ENCODE measurements at places on chromosomes 7 and 10.

DNA sequence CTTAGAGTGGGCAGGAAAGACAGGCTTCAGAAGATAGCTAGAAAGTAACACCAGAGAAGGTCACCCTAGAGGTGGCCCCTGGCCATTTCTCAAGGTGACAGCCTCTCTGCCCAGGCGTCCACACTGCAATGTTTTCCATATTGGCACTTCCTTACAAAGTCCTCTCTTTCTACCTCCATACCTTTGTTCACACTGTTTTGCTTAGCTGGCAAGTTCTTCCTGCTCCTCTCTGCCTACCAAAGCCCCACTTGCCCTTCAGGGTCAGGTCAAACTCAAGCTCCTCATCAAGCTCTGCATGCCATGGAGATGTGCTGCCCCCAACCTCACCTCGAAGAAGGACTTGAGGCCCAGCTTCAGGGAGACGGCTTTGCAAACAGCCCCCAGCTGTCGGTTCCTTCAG is 190.9 kb downstream of the KCNMA1 start:
- DNase-seq = no peak

GRCh38 chr10:61187601-61188000 is 243.6 kb upstream of the RHOBTB1 start:
- no peak for DNase-seq

GRCh38 chr7:1624999-1625927 is 44.8 kb upstream of the ELFN1 start:
- no peak for DNase-seq

DNA sequence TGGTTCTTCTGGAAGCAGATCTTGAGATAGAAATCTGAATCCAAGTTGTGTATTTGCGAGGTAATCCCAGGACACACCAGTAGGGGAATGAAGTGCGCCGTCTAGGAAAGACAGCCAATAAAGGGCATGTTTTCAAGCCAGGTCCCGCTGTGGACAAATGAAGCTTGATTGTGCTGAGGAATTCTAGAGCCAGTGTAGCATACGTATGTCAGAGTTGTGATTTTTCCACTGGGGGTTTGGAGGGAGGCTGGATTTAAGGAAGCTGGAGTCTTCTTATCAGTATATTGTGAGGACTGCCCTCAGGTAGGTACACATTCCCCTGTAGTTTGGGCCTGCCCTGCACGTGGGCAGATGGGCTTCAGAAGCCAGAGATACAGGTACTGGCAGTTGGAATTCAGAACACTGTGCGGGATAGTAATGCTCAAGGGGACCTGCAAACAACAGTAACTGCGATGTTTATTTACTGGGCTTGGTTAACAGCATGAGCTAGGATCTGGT is 50.9 kb downstream of the GALNT11 start:
- peak; percentile 41 for DNase-seq

DNA sequence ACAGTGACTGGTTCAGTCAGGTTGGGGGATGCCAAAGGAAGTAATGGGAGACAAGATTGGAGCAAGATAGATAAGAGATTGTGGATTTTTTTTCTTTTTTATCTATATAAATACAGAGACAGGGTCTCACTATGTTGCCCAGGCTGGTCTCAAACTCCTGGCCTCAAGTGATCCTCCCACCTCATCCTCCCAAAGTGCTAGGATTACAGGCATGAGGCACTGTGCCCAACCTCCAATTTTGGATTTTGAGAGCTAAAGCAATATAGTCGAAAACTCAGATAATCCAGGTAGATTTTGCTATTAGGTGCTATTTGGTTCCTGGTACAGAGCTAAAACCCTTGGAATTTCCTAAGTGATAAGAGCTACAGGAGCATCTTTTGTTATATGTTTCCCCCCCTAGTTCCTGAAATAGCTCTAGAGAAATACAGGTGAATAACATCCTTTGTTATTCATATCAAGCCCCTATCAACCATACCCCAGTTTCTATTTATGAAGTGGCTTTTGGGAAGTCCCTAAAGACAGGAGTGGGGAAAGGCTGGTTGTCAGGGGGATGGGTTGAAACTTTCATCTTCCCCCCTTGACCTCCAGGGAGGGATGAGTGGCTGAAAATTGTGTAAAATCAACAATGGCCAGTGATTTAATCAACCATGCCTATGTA is 151.2 kb downstream of the CFTR start:
- DNase-seq = no peak

DNA sequence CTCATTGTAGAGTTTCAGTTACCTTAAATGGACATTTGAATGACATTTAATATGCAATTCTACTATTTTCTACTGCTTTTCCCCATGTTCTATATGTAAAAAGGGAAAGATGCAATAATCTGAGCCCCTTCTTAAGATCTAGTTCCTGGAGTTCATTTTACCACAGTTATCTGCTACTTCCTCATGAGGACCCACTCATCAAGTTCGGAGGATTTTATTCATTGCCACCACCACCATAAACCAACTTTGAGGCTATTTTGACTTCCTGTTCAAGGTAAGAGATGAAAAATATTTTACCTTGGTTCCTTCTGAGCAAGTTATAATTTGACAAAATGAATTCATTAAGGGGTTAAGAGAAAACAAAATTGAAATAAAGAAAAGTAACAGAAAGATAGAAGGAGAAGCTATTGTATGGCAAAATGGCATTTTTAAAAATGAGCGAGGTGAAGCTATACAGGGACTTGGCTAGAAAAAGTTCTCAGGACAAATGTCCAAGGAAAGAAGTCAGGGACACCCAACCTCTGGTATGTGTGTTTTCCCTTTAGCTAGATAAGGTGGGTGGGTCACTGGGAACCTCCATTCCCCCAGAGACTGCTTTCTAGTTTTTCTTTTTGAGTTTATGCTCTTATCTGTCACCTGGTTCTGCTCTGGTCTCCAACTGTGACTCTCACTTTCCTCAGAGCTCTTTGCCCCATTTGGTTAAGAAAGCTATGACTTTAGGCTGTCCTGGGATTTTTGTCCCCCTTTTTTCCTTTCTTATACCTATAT is 14.9 kb upstream of the FAM3C start:
- no peak for DNase-seq

DNA sequence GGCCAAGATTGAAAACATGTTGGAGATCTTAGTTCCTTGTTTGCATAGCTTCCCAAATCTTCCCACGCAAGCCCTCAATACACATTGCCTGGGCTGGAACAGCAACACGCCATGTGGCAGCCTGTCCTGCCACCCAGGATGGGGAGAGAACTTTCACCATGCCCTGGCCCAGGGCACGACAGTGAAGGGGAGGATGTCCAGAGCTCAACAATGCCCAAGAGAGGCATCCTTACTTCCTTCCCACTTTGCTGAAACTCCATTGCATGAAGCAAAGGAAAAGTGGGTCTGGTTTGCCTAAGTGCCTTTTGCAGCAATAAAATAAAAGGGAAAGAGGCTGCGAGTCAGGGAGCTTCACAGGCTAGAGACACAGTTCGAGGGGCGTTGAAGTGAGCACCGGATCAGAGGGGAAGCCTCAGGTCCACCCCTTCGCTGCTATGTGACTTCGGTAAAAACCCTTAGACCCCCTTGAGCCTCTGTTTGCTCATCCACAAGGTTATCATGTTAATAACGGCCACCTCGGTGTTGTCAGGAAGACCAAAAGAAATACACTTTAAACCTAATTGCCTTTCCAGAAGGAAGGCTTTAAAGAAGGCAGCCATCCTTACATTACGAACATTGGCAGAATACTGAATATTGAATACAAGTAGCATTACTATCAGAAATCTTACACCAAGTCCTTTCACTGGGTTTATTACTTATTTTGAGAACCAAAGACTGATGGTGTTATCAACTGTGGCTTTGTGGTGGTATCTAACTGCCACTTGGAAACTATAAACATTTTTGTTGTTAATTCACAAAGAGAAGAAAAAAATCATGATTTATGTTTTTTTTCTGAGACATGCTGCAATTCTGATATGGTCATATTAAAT is 133.3 kb downstream of the ICA1 start:
- no peak for DNase-seq

- no peak for DNase-seq
These were observed 323.9 kb downstream of the AUTS2 start for GRCh38 chr7:69922026-69922803.
